ENCODE measurements at places on chromosomes 7 and 10. TPM values are rescaled to one million over a fixed set of nuclear protein-coding genes. Genes with fewer than 3 reads are reported as not detected.

The PAOX gene
- total RNA-seq, result 18.0 TPM

The HABP2 gene
- total RNA-seq, result 289 TPM

DNA sequence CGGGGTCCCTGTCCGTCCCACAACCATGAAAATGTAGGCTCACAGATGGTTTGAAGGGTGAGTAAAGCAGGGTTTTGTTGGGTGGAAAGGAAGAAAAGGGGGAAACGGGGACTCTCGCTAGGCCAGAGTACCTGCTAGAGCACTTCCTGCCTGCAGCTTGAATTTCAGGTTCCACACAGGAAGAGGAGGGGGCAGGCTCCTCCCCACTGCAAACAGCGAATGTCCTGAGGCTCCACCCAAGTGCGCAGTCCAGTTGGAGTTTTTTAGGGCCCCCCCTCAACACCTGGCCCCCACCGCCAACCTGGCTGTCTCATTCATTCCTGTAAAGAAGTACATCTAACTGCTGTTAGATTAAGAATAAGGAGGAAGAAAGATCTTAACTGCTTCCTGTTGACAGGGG is 414.7 kb downstream of the SH2D4B start:
- no peak for DNase-seq

DNA sequence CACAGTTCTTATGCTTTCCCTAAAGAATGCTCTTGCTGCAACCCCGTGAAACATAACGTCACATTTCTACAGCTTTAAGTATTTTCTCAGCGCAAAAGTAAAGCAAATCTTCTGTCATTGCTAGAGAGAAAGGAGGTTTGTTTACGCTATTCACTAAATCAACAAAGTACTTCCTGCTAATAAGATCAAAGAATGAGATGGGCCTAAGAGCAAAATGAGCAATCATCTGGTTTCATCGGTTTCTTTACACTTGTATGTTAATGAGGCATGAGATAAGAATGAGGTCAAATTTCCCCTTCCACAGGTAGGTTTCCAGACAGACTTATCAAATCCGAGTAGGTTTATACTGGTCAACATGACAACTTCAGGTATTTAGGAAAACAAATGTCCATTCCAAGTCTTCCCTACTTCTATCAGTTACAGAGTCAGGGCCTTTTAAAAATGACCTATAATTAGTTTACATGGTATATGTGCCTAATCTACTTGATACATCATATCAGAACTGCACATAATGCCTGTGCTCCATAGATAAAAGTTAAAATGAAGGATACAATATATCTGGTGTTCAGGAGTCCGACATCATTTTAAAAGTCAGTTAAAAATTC is 8.4 kb downstream of the USP6NL start:
- DNase-seq, result no peak

GRCh38 chr7:155785536-155785935 is 26.7 kb downstream of the SHH start:
- DNase-seq, result no peak

DNA sequence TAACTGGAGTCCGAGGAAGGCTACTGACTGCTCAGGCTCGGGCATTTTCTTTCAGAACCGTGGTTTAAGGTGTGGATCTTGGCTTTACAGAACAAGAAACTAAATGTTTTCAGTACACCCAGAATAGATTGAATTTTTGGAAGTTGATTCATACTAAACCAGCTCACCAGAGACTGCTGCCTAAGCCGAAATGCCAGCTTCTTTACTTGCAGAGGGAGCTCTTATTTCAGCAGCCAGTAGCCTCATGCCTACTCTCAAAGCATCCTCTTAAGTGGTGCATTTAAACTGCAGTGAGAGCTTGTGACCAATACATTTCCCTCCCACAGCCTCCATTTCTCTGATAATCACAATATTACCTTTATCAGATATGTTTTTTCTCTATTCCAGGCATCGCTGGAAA is 615.1 kb downstream of the SUGCT start:
- no peak for DNase-seq

- DNase-seq, result no peak
Observed at GRCh38 chr7:36925691-36926090, 201.4 kb upstream of the AOAH start.

- DNase-seq, result no peak
Observed at GRCh38 chr10:78394047-78394446, 360.4 kb downstream of the RPS24 start.

DNA sequence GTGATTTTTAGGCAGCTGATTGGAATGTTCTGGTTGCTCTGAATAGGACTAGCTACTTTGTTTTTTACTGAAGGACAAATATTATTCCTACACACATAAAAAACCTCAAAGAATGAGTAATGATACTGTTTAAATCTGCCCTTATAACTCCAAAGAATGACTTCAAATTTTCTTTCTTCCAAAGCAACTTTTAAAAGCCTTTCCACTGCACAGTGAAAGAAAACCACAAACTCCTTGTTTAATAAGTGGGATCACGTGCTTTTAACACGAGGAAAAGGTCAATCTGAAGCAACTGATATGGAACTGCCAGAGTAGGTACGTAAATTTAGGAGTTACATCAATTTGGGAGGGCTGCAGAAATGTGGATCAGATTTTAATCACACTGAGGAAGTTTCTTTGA is 8.0 kb upstream of the PRKCQ start:
- no peak for DNase-seq

DNA sequence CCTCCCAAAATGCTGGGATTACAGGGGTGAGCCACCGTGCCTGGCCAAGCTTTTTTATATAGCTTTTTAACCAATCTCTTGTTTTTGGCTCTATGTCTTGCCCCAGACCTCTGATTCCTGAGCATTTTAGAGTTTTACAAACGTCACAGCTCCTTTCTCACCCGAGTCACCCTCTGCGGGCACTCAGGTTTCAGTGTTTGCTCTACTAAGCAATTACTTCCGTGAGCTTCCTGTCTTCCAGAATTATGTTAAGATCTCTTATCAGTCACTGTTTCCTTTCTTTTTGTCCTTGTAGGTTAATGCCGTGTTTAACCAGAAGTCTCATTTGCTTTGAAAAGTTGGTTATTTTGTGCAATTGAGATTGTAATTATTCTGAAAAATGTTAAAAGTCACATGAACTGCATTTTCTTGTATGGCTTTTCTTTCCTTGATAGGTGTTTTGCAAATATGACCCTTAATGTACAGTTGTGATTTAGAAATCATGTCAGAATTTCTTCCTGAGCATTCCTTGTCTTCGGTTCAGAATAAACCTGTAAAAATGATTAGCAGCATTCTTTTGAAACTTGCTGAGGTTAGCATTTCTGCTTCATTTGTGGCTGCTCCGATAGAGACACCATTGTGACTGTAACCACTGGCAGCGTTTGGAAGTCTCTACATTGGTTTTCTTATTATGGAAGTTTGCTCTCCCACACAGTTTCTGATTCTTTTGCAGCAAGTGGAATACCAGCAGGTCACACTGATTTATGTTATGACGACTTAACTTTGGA is 4.5 kb upstream of the HKDC1 start:
- no peak for DNase-seq

- no peak for DNase-seq
Observed at GRCh38 chr7:130095812-130096211, 25.5 kb downstream of the KLHDC10 start.

DNA sequence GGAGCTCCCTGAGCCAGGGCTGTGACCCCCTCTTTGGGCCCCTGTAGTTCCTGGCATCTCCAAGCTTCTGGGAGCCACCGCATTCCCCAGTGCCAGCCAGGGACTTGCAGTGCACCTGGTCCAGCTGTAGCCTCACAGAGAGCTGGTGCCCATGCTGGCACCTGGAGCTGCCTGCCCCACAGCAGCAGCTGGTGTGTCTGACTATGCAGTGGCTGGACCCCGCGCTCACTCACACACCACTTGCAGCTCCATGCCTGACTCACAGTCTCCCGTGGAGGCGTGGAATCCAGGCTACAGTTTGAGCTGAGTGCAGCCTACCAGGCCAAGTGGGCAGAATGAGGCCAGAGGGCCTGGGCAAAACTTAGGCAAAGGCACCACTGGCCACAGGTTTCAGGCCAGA is 102.2 kb upstream of the NAMPT start:
- no peak for DNase-seq
